Cardiac fibroblast (primary cell): ENCODE measurements at places on chromosomes 6 and 20.

DNA sequence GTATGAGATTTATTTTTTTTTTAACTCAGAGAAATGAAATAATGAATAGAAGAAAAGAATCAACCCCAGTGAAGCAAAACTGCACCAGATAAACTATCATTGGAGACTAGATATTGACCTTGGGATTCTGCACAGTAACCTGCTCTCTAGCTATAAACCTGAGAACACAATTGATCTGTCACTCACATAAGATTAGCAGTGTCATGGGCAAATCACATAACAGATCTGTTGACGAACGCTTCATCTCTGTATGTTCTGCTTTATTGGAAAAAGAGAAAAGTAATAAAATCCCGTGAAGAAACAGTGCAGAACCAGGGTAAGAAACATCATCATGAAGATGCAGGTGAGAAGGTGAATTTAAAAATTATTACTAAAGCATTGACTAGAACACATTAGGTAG, 52.8 kb upstream of the RGS17 start:
- DNase-seq: no peak

- DNase-seq: no peak
Measured at GRCh38 chr6:163965426-163966348, 551.2 kb downstream of the QKI start.

- DNase-seq: peak; percentile 98
Measured at GRCh38 chr6:128508588-128509296, 11.7 kb downstream of the PTPRK start.

- peak; percentile 96 for DNase-seq
Measured at GRCh38 chr6:21987501-21987957, 309.3 kb downstream of the PRL start.

- no peak for DNase-seq
Measured at GRCh38 chr20:59075934-59076508, 33.4 kb upstream of the PRELID3B start.

DNA sequence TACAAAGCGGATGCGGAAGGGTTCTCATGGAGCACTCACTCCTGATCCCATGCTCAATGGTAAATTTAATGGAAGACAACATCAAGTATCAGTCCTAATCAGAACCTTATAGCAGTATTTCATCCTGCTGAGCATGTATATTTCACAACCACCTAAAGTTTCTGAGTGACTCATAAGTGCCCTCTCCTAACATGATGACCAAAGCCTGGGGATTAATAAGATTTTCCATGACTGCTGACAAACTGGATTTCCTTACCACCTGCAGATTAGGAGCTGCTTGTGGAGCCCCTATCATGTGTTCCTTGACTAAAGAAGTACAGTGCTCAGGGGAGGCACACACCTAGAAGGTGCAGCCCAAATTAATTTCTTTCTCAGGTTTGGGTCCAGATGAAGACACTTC, 112.8 kb downstream of the INSM1 start:
- DNase-seq: peak; percentile 69
